Naive thymus-derived CD8-positive, alpha-beta T cell (primary cell): ENCODE measurements at places on chromosomes 4 and X. TPM values are rescaled to one million over a fixed set of nuclear protein-coding genes. Genes with fewer than 3 reads are reported as not detected.

DNA sequence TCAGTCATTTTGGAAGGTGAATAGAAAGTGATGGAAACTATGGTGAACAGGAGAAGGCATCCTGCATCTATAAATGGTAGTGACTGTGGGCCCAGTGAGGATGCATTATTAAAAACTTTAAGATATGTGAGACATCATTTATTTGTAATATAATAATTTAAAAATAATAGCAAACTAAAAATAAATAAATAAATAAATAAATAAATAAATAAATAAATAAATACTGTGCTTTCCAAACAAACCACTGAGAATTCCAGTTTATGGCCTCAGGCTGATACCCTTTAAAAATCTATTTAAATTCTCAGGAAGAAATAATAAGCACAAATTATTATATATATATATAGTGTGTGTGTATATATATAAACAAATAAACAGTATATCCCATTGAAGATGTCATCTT is 248.0 kb upstream of the DCAF8L1 start:
- no peak for DNase-seq

DNA sequence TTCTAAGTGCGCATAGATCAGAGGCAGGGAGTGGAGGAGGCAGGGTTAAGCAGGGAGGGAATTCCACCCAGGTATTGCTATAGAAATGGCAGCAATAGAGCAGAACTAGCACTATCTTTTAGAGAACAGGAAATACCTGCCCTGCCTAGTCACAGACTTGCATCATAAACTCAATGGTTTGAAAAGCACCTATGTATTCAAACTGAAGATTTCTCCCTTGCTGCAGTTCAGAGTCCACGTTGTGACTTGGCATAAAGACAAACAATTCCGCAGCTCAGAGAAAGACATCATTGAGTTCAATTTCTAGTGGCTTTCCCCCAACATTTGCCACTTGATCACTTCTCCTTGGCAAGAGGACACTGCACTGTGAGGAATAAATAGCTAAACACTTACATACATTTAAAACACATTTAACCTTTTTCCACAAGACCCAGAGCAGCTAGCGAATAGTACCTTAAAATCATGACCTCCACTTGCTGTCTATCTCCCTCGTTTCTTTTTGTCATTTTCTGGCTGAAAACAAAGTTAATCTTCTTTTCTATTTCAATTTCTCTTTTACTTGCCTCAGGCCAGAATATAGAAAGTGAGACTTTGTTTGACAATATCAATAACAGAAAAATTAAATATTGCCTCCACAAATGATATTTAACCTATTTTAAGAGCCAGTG is 42.4 kb downstream of the SLC7A11 start:
- DNase-seq: no peak

DNA sequence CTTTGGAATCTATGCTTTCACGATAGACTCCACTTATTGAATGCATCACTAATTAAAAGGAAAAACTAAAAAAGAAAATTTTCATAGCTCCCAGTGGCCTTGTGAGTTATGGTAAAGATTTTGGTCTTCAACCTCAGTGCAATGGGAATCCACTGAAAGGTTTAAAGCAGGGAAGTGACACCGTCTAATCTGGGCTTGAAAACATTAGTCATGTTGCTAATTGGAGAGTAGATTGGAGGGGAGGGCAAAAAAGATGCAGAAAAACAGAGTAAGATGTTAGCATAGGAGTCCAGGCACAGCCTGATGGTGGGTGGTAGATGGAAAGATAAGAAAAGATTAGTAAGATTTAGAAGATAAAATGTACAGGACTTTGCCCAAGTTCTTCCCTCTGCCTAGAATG is 633.1 kb upstream of the FTHL17 start:
- DNase-seq: no peak

- DNase-seq: no peak
These were observed 262.5 kb upstream of the PCDH18 start for GRCh38 chr4:137794764-137795254.

DNA sequence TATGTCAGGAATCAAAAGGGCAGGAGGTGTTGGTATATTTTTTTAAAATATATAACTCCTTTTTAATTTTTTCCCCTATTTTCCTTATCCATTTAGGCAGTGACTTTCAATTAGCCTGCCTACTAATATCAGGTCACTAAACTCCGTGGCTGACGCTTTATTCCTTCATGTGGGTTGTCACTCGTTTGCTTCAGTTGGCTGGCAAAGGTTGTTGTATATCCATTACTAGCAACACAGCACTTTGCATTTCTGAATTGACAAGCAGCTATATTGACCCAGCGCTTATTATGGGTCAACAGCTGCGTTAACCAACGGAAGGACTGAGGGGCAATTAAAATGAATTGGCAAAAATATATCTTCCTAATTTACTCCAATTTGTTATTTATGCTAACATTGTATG is 87.7 kb downstream of the ARX start:
- DNase-seq: no peak

DNA sequence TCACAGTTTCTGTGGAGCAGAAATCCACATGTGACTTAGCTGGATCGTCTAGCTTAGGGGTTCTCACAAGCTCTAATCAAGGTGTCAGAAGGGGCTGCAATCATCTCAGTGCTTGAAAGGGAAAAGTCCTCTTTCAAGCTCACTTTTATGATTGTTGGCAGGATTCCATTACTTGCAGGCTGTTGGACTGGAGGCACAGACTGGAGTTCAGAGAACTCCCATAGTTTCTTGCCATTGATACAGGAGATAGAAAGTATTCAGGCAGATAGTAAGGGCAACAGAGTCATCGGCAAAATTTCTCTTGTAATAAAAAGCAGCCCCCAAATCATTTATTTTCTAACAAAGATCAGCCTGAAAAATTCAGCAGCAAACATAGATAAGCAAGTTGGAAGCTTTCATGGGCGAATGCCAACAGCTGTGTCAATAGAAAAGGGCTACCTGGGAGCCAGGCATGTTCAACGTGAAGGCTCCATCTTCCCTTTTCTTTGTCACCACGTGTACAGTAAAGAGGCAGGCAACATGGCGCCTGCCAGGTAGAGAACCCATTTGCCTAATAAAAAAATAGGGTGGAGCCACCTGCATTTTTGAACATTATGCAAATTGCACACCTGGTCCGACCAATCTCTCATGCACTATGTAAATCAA is 64.4 kb downstream of the CXCL13 start:
- DNase-seq: no peak

Gene GRIA3
- not detected for polyA plus RNA-seq

Gene APOOL
- 4.8 TPM for polyA plus RNA-seq
